ENCODE measurements at places on chromosomes 5 and 9.

DNA sequence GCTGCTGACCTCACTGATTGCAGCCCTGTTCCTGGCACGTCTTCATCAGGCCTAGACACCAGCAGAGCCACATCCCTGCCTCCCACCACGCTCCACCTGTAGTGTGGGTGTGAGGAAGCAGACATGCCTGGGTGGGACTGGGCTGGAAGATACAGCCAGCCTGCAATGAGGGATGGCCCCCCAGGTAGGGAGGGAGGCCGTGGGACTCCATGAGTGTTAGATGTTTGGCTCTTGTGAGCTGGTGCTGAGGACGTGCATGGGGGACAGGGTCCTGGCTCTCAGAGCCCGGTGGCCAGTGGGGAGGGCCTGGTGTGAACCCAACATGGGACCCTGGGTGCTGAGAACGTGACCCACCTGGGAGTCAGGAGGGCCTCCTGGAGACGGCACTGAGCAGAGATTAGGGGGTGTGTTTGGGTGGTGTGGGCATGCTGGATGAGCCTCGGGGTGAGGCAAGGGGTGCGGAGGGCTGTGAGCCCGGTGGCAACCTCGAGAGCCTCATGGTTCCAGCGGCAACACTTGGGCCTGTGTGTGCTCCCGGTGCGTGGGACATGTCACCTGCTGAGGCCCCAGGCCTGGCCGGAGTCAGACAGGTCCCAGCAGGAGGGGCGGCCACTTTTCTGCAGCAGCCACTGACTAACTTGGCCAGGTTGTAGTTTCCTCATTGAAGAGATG is 87.6 kb downstream of the PHF2 start:
- DNase-seq = no peak

DNA sequence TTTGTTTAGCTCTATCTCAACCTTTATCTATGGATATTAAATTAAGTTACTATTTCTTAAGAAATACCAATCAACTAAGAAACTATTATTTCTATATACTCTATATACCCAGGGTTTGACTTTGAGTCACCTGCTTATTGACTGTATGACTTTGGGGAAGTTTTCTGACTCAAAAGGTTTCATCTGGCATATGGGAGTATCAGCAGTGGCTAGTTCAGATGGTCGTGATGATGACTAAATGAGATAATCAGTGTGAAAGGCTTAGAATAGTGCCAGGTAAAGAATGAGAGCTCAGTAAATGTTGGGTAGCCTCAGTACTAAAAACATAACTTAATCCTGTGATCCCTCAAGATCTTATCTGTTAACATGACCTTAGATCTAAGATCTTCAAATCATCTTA is 179.7 kb upstream of the ISL1 start:
- no peak for DNase-seq

- DNase-seq = no peak
Observed at GRCh38 chr5:124403281-124403680, 343.2 kb downstream of the ZNF608 start.

- no peak for DNase-seq
Observed at GRCh38 chr5:167128581-167128980, 1162.9 kb upstream of the WWC1 start.

DNA sequence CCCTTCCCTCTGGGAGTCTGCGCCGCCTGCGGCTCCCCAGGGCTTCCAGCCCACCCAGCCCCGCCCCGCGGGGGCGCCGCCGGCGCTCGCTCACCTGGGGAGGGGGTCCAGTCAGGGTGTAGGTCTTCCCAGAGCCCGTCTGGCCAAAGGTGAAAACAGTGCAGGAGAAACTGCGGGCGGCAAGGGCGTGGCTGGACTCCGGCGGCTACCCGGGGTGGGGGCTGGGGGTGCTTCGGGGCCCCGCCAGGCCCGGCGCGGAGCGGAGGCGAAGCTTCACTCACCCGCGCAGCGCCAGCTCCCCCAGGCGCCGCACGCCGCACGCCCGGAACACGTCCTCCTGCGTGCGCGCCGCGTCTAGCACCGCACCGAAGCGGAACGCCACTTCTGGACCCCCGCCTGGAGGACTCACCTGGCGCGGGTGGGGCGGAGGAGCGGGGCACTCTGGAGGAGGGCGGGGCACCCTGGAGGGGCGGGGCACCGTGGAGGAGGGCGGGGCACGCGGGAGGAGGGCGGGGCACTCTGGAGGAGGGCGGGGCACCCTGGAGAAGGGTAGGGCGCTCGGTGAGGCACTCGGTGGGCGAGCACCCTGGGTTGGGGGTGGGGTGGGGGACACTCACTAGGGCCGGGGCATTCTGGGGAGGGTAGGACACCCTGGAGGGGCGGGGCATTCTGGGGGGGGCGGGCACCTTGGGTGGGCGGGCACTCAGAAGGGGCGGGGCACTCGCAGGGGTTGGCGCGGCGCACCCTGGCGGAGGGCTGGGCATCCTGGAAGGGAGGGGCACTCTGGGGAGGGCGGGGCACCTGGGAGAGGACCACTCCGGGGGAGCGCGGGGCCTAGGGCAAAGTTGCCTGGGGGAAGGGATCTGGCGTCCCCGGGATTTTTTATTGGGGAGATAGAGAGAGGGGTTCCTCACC is 814 bp downstream of the KIF12 start:
- DNase-seq = peak; percentile 72

- no peak for DNase-seq
Observed at GRCh38 chr9:93096811-93097382, 880 bp downstream of the CARD19 start.

DNA sequence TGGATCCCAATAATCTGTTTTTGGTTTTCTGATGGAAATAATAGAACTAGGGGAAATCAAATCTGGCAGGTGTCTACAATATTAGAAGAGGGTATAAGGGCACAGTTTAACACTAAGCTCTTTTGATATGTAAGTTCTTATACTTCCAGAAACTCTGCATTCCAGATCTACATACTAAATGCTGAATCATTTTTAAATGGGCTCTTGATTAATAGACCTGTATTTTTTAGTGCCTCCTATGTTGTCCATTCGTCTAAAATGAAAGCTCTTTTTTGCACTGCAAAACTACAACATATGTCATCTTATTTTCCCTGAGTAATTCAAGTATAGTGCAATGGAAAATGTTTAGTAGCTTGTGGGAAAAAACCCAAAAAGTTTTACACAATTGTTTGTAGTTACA is 44.2 kb downstream of the NR6A1 start:
- no peak for DNase-seq

DNA sequence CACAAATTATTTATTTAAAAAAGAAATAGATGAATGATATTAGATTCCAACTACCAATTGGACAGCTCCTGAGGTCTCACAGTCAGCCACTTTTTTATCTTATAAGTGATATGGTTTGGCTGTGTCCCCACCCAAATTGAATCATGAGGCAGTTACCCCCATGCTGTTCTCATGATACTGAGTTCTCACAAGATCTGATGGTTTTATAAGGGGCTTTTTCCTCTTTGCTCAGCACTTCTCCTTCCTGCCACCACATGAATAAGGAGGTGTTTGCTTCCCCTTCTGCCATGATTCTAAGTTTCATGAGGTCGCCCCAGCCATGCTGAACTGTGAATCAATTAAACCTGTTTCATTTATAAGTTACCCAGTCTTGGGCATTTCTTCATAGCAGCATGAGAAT is 12.9 kb downstream of the NLN start:
- DNase-seq = peak; percentile 61

- no peak for DNase-seq
Observed at GRCh38 chr5:1264211-1264610, 30.7 kb downstream of the TERT start.

GRCh38 chr5:146607659-146608332 is 91.8 kb upstream of the GPR151 start:
- DNase-seq = peak; percentile 10

- no peak for DNase-seq
Observed at GRCh38 chr9:5205071-5205470, 19.6 kb upstream of the INSL6 start.

DNA sequence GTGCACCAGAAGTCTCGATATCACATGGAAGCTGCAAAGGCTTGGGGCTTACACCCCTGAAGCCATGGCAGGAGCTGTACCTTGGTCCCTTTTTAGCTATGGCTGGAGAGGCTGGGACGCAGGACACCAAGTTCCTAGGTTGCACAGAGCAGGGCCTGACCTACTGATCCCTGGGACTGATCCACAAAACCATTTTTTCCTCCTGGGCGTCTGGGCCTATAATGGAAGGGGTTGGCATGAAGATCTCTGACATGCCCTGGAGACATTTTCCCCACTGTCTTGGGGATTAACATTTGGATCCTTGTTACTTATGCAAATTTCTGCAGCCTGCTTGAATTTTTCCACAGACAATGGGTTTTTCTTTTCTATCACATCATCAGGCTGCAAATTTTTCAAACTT is 286.7 kb upstream of the PTPRD start:
- no peak for DNase-seq

GRCh38 chr9:38181866-38182265 is 112.8 kb upstream of the SHB start:
- no peak for DNase-seq

GRCh38 chr5:176413255-176413565 is 3.1 kb downstream of the CLTB start:
- DNase-seq = no peak

GRCh38 chr5:108264533-108264932 is 117.4 kb downstream of the FBXL17 start:
- no peak for DNase-seq

- DNase-seq = no peak
Observed at GRCh38 chr5:135881244-135881643, 14.4 kb downstream of the IL9 start.

DNA sequence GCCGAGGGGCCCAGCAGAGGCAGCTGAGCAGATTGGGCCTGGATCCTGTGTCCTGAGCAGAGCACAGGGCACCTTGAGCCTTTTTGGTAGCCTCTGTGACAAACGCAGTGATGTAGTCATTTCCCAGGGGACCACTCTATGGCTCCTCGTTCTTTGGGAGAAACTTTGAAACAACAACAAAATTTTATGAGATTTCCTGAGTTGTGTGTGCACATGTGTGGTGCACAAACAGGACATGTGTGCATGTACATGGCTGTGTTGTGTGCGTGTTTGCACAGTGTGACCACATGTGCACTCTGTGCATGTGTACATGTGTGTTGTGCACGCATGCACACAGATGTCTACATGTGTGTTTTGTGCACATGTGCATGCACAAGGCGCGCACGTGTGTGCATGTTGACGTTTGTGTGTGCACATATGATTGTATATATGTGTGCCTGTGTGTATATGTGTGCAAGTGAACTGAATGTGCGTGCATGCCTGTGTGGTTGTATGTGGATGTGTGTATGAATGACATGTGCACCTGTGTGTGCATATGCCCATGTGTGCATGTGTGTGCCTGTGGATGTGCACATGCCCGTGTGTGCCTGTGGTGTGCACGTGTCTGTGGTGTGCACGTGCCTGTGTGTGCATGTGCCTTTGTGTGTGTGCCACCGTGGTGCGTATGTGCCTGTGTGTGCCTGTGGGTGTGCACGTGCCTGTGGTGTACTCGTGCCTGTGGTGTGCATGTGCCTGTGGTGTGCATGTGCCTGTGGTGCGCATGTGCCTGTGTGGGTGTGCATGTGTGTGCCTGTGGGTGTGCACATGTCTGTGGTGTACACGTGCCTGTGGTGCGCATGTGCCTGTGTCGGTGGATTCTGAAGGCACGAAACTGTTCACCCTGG is 221.6 kb downstream of the CACNA1B start:
- no peak for DNase-seq

DNA sequence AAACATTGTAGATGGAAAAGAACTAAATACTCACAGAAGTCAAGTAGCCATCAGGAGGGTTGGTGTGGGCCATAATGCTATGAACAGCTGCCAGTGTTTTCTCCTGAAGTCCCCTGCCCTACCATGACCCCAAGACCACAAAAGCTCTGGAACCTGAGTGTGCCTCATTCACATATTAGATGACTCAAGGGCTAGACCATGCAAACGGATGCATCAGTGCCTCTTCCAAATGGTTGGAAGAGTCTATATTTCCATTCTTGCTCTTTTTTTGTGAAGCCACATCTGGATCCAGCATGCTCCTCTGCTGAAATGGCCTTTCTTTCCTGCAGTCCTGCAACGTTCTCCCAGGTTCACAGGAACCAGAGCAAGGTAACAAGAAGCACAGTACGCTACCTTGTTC is 136.6 kb upstream of the EPB41L4A start:
- DNase-seq = no peak

DNA sequence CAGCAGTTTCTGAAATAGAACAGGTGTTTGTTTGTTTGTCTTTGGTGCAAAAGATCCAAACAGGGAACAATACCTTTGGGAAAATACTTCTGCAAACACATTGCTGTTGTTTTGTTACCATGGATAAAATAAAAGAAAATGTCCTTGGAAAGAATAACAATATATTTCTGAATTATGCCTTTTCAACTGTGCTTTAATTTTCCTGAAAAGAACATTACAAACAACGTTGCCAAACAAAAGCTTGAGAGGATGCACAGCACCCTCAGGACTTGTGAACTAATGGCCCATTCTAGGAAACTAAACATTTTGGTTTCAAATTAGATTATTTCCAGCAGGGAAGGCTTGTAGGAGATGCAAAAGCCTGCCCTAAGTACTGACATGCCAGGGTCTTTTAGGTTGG is 967.2 kb downstream of the TLE4 start:
- DNase-seq = no peak

GRCh38 chr5:31847354-31847753 is 208.4 kb downstream of the PDZD2 start:
- DNase-seq = no peak

GRCh38 chr5:60277941-60278340 is 384.4 kb upstream of the PDE4D start:
- peak; percentile 26 for DNase-seq

DNA sequence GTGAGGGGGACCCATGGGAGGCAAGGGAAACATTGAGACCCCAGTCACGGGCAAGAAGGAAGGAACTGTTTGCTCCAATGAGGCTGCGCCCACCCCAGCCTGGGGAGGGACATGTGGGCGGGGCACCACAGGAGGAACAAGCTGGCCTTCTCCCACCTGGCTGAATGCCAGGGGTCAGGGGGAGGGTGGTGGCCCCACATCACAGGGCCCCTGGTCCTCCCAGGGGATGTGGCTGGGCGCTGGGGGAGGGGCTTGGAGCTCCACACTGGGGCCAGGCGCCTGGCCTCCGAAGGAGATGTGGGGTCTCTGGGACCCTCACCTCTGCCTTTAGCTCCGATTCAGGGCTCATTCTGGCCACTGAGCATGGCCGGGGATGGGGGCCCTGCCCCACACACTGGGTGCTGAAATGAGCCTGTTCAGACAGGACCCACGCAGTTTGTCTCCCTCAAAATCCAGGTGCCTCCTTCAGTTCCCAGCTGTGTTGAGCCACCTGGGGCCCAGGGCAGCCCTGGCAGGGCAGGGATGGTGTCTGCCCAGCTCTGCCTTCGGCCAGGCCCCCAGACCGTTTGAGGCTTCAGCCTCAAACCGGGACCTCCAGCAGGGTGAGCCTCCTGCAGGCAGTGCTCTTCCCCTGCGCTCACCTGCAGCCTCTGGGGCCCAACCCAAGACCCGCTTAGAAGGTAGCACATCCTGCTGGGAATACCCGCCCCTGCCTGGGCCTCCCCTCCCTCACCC is 33.2 kb upstream of the NOTCH1 start:
- DNase-seq = peak; percentile 55

- no peak for DNase-seq
Observed at GRCh38 chr5:92444888-92445287, 1061.8 kb upstream of the ARRDC3 start.

- DNase-seq = no peak
Observed at GRCh38 chr9:132791699-132792240, 86.3 kb downstream of the AK8 start.

GRCh38 chr9:83304686-83305085 is 233.5 kb downstream of the FRMD3 start:
- DNase-seq = no peak

- no peak for DNase-seq
Observed at GRCh38 chr5:175288048-175288621, 155.8 kb downstream of the DRD1 start.

GRCh38 chr5:142179776-142180387 is 71.3 kb downstream of the NDFIP1 start:
- DNase-seq = no peak

- DNase-seq = peak; percentile 75
Observed at GRCh38 chr9:91089405-91090129, 272.2 kb downstream of the AUH start.
